Mesenteric fat pad (tissue), 1 donor: ENCODE measurements at places on chromosomes 2 and 18.

DNA sequence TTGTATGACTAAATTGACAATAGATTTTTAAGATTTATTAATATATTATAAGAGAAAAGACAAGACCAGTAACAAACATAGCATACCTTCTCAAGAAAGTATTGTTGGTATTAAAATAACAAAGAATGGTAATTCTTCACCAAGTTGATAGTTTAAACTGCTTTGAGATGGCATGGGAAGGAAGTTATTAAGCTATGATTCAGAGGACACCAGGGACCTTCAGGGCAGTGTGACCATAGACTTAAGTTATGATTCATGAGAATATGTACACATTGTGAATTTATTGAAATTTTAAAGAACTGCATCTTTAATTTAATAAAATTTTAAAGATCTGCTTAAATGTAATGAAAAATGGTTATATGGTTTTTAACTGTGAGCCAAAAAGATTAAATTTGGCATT is 205.7 kb downstream of the DSEL start:
- DNase-seq = no peak

- DNase-seq = no peak
Observed at GRCh38 chr2:8146132-8147005, 535.5 kb upstream of the ID2 start.

DNA sequence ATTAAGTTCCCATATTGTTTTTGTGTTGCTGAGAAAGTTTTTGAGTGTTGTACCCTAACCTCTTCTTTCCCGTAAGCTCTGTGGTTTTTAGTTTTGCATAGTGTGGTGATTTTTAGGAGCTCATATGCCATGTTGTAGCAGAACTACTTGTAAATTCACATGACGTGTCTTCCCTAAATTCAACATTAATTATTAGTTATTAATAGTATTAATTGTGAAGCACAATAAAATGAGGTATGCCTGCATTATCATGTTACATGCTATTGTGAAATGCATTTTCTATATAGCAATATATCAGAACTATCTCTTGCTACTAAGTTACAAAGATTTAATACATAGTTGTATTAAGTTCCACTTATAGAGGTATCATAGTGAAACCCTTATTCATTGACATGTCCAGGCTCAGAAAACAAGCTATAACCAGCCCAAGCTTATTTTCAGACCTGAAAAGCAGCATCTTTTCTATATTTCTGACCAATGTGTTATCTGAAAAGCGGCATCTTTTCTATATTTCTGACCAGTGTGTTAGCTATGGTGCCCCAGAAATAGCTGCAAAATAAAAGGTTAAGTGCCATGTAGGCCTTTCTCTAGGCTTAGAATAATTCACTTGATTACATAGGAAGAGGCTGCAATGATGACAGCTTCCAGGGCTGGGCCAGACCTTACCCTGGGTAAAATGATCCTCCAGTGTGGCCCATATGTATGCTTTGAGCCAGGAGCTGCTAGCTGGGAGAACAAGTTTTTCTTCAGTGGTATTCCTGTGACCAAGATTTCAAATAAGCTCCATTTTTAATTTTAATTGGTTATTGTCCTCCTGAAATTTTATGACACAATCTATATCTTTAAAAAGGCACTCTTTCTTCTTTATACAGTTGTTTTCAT is 21.6 kb downstream of the EPAS1 start:
- no peak for DNase-seq

GRCh38 chr2:201256082-201256481 is 4.3 kb upstream of the CASP8 start:
- no peak for DNase-seq
